ENCODE measurements at places on chromosomes 4 and X.

- DNase-seq, result no peak
Measured at GRCh38 chr4:100984901-100985300, 362.4 kb downstream of the PPP3CA start.

- no peak for DNase-seq
Measured at GRCh38 chrX:57417827-57418226, 131.3 kb downstream of the FAAH2 start.

- no peak for DNase-seq
Measured at GRCh38 chrX:130415201-130415600, 13.4 kb downstream of the RBMX2 start.

GRCh38 chr4:100605144-100605543 lies 87.3 kb upstream of the EMCN start:
- DNase-seq, result no peak

DNA sequence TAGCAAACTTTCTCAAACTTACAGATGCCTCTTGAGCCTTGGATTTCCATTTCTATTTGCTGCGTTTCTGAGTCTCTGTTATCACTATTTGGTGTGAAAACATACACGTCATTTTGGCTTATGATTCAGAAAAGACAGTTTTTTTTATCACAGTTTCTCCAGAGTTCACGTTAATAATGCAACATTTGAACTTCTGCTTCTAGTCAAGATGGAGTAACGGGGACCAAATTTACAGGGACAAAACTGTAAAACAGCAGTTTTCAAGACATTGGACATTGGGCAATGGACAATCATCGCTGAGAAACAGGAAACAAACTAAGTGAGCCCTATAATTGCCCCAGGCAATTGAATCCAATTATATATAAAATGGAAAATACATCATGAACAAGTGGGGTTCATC lies 36.2 kb upstream of the TASL start:
- no peak for DNase-seq

GRCh38 chrX:9609499-9609898 lies 144.6 kb downstream of the TBL1X start:
- no peak for DNase-seq

All from left lung (tissue), 14 donors.